ENCODE measurements at places on chromosomes 4 and X.

DNA sequence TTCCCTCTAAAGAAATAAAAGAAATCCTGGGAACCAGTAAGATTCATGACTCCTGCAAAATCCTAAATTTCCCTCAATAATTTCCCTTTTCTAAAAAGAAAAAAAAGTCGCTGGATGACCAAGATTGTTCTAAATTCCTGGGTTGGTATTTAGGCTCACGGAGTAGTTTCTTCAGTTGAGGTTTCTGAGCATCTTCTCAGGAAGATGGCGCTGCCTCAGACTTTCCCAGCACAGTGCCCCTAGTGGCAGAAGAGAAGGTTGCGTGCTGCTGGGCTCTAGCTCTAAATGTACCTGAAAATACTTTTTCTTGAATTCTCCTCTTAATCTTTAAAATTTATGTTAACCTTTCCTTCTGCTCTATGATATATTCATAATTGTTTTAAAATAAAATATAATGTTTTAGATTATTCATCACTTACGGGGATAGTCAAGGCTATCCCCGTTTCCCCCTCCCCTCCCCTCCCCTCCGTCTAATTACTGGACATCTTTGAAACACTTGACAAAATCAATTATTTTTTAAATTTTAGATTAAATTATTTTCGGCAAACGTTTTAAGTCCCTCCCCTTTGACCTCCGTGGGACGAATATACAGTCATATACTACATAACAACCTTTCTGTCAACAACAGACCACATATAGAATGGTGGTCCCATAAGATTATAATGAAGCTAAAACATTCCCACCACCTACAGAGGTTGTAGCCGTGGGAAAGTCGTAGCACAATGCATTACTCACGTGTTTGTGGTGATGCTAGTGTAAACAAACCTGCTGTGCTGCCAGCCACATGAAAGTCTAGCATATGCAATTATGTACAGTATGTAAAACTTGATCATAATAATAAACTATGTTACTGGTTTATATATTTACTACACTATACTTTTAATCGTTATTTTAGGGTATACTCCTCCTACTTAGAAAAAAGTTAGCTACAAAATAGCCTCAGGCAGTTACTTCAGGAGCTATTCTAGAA is 41.0 kb upstream of the GATB start:
- peak; percentile 4 for DNase-seq

- no peak for DNase-seq
Observed at GRCh38 chr4:176671532-176671931, 121.2 kb downstream of the VEGFC start.

- no peak for DNase-seq
Observed at GRCh38 chr4:2096073-2096609, 37.0 kb downstream of the NAT8L start.

- DNase-seq = no peak
Observed at GRCh38 chr4:15893962-15894361, 44.6 kb downstream of the FGFBP1 start.
